ENCODE measurements at places on chromosomes 5 and 9. TPM values are rescaled to one million over a fixed set of nuclear protein-coding genes. Genes with fewer than 3 reads are reported as not detected.

The IL33 gene
- total RNA-seq: 18.6 TPM

The NEUROG1 gene
- not detected for total RNA-seq

The SCGB3A1 gene
- total RNA-seq: not detected

The OR4F3 gene
- not detected for total RNA-seq

The UNC13B gene
- total RNA-seq: 12.5 TPM

The SLCO6A1 gene
- total RNA-seq: not detected
